A549 treated with ZK216348 at 1 μM for 4 hours (cell line): ENCODE measurements at places on chromosomes 11 and 22. TPM values are rescaled to one million over a fixed set of nuclear protein-coding genes. Genes with fewer than 3 reads are reported as not detected.

RGL4 gene
- total RNA-seq, result not detected in 5 replicates

PARVG gene
- not detected in 5 replicates for total RNA-seq

TTC38 gene
- 13.0 to 17.8 TPM (median 14.8 TPM) in 5 replicates for total RNA-seq

NLRP10 gene
- not detected in 5 replicates for total RNA-seq

TH gene
- 0.14 TPM in 1 of 5 replicates, not detected in the others for total RNA-seq

KCNJ1 gene
- not detected in 5 replicates for total RNA-seq
